ENCODE measurements at places on chromosomes 2 and 18. TPM values are rescaled to one million over a fixed set of nuclear protein-coding genes. Genes with fewer than 3 reads are reported as not detected.
A peak's percentile ranks its signal among the peaks of the same experiment; 100 is the strongest.

GRCh38 chr2:47905386-47906156 is 727 bp downstream of the FBXO11 start:
- H3K36me3 ChIP-seq, result peaks cover 1% of the 10 kb centered on the region
- DNase-seq, result peak; percentile 44
- H3K4me3 ChIP-seq, result peak overlapping the region; percentile 80
- H3K4me1 ChIP-seq, result peaks cover 27% of the 10 kb centered on the region

DNA sequence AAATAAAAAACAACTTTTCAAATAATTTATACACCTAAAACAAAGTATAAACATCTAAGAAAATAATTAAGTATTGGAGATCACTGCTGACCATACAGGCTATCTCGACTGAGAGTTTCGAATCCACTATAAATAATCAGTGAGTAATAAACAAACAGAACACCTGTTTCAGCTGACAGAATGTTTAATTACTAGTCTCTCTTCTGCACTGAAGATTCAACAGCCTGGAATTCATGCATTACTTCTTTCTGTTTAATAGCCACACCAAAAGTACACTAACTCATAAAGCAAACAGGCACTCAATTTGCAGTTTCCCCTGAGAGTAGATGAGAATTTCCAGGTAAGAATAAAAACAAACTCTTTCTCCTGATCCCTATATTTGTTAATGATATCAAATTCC is 138.5 kb downstream of the RBMS1 start:
- peaks cover 6% of the 10 kb centered on the region for H3K4me1 ChIP-seq
- H3K4me3 ChIP-seq, result no peak overlapping the region
- peaks cover 4% of the 10 kb centered on the region for H3K36me3 ChIP-seq
- DNase-seq, result no peak

- no peak for DNase-seq
- no peaks in the 10 kb centered on the region for H3K4me1 ChIP-seq
- no peaks in the 10 kb centered on the region for H3K27me3 ChIP-seq
- peaks cover 18% of the 10 kb centered on the region for H3K36me3 ChIP-seq
- no peak overlapping the region for H3K27ac ChIP-seq
These were observed 182.7 kb downstream of the ANTXR1 start for GRCh38 chr2:69195706-69196105.

DNA sequence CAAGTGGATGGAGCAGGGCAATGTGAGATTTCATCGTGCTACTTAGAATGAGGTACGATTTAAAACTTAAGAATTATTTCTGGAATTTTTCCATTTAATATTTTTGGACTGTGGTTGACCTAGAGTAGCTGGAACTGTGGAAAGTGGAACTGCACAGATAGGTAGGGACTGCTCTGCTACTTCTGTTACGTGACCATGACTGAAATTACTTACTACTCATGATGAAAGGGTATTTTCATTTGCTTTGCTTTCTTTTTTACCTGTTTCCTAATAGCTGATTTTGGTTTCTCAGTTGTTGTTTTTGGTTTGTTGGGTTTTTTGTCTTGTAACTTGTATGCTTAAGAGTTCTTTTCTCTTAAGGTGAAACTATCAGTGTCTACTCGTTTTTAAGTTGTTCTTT is 11.4 kb downstream of the UBE2E3 start:
- peaks cover 21% of the 10 kb centered on the region for H3K36me3 ChIP-seq
- peaks cover 9% of the 10 kb centered on the region for H3K4me1 ChIP-seq
- no peaks in the 10 kb centered on the region for H3K27me3 ChIP-seq
- DNase-seq, result no peak

DNA sequence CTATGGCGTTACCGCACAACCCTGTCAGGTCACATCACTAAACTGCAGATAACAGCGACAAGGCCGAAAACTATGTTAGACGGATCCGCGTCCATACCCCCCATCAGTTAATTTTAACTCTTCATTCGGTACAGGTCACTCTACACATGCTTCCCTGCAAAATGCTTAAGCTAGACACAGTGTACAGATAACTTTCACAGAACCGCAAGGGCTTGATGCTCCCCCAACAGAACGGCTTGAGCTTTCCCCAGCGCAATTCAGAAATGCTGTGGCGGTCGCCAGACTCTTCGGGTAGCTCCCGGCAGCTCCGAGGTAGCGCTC is 283 bp upstream of the RBBP8 start:
- peaks cover 3% of the 10 kb centered on the region for H3K36me3 ChIP-seq
- no peaks in the 10 kb centered on the region for H3K27me3 ChIP-seq
- H3K4me3 ChIP-seq, result peak overlapping the region; percentile 77
- H3K4me1 ChIP-seq, result peaks cover 18% of the 10 kb centered on the region

- no peak overlapping the region for H3K4me3 ChIP-seq
- H3K27ac ChIP-seq, result peak overlapping the region; percentile 8
- no peaks in the 10 kb centered on the region for H3K27me3 ChIP-seq
- no peaks in the 10 kb centered on the region for H3K36me3 ChIP-seq
These were observed 135.4 kb downstream of the PHLPP1 start for GRCh38 chr18:62850619-62851306.

GRCh38 chr2:154173164-154173563 is 301.4 kb downstream of the GALNT13 start:
- H3K4me1 ChIP-seq, result no peaks in the 10 kb centered on the region
- no peaks in the 10 kb centered on the region for H3K36me3 ChIP-seq
- H3K4me3 ChIP-seq, result no peak overlapping the region
- no peak for DNase-seq
- H3K27ac ChIP-seq, result no peak overlapping the region

DNA sequence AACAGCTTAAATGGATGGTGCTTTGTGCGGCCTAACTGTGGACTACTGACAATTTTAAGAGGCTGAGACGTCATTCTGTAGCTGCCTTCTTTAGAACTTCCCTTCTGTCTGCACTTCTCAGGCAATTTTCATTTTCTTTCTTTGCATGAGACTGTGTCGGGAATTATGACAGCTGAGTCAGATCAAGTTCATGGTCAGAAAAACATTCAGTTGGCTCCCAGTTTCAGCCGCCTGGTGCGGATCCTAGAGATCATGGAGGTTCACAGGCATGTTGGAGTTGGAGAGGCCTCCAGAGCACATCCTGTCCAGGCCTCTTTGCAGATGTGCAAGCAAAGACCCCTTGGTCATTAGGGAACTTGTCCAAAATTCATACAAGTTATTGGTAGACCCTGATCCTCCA is 135.0 kb downstream of the TANC1 start:
- H3K4me1 ChIP-seq, result peaks cover 13% of the 10 kb centered on the region
- DNase-seq, result no peak
- H3K27ac ChIP-seq, result no peak overlapping the region
- peaks cover 6% of the 10 kb centered on the region for H3K36me3 ChIP-seq
- no peaks in the 10 kb centered on the region for H3K27me3 ChIP-seq

RUFY4 gene
- not detected for total RNA-seq

- no peak overlapping the region for H3K4me3 ChIP-seq
- H3K27me3 ChIP-seq, result no peaks in the 10 kb centered on the region
- no peaks in the 10 kb centered on the region for H3K4me1 ChIP-seq
- no peak for DNase-seq
These were observed 59.0 kb downstream of the CAMKMT start for GRCh38 chr2:44420725-44421124.

GRCh38 chr18:49514577-49514976 is 27.5 kb upstream of the C18orf32 start:
- no peak overlapping the region for H3K27ac ChIP-seq
- H3K36me3 ChIP-seq, result no peaks in the 10 kb centered on the region
- H3K4me1 ChIP-seq, result peaks cover 5% of the 10 kb centered on the region
- no peak overlapping the region for H3K4me3 ChIP-seq
- H3K27me3 ChIP-seq, result no peaks in the 10 kb centered on the region

GRCh38 chr2:178123163-178123562 is 10.9 kb downstream of the RBM45 start:
- H3K4me3 ChIP-seq, result no peak overlapping the region
- peaks cover 9% of the 10 kb centered on the region for H3K4me1 ChIP-seq
- no peak for DNase-seq
- H3K27ac ChIP-seq, result no peak overlapping the region
- H3K27me3 ChIP-seq, result no peaks in the 10 kb centered on the region

DNA sequence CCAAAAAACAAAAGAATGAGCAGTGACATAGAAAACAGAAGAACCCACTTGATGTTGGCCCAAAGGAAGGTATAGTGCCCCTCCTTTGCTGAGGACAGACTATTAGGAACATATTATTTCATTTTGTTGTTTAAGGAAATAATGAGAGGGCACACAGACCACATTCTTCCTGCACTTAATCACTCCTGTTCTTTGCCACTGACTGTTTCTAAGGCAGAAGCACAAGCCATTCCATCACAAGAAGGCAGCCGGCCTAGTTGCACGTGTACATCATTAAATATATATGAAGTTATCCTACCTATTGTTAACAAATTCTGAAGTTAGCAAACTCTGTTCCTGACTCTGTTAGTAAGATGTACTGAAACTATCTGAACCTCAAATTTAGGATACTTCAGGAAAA is 110.0 kb downstream of the LNPK start:
- H3K27ac ChIP-seq, result no peak overlapping the region
- no peaks in the 10 kb centered on the region for H3K36me3 ChIP-seq
- DNase-seq, result no peak
- H3K27me3 ChIP-seq, result no peaks in the 10 kb centered on the region

Data from progenitor cell of endocrine pancreas (in vitro differentiated cells).